DMS79 (cell line): ENCODE measurements at places on chromosomes 1 and 21.

GRCh38 chr1:187471555-187471954 is 642.8 kb downstream of the PLA2G4A start:
- no peak for DNase-seq

- no peak for DNase-seq
Measured at GRCh38 chr1:153954826-153955225, 3.6 kb downstream of the CRTC2 start.

DNA sequence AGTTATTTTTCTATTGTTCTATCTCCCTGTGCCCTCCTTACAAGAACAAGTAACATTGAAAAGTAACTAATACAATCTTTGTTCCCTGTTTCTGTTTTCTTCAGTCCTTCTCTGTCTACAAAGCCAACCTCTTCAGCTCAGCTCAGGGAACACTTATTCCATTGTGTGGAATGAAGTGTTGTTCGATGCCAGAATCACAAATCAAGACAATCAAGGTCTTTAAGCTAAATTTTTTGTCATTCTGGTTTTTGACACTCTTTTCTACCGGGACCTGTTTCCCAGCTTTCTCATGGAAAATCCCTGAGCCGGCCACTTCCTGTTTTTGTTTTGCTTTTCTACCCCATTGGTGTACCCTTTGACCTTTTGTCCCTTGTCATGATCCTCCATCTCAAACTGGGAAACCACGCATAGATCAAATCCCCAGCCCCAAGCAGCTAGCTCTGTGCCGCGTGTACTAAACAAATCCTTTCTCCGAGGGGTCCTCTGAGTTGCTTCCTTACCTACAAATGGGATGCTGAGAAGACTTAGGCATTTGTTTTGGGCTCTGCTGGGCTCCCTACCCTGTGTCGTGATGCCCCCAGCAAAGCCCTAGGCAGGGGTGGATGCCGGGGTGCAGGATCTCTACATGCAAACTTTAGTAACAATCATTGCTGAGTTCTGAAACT is 141.8 kb downstream of the TOMM20 start:
- DNase-seq, result no peak

- DNase-seq, result no peak
Measured at GRCh38 chr1:61141288-61142042, 59.1 kb downstream of the NFIA start.

- no peak for DNase-seq
Measured at GRCh38 chr1:63068626-63069025, 253.7 kb upstream of the FOXD3 start.

DNA sequence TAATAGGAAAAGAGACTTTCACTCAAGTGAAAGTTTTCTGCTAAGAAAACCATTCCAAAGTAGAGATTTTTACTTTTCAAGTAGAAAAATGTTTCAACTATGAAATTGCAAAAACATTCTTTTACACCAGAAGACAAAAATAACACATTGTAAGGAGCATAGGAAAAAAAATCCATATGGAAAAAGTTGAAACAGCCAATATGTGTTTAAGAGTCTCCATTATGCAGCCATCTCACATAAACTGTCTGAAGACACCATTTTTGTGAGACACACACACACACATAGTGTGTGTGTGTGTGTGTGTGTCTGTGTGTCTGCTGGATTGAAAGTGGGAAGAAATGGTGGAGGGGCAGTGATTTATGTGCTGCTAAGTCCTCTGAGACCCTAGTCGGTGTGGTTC is 162.1 kb downstream of the HHAT start:
- no peak for DNase-seq

DNA sequence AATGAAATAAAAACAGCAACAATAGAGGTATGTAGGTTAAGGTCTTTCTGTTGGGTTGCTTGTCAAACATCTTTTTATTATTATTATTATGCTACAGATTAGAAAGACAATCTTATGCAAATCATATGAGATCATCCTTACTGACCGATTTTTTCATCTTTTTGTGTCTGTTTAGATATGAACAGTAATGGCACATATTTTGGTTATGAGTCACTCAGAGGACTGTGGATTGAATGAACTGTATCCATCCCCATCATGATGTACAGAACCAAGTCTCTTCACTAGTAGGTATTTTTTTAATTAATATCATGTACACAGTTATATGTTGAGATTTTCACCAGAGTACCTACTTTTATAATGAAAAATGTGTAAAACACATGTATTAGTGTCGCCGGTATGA is 159.1 kb downstream of the CHRM3 start:
- no peak for DNase-seq

DNA sequence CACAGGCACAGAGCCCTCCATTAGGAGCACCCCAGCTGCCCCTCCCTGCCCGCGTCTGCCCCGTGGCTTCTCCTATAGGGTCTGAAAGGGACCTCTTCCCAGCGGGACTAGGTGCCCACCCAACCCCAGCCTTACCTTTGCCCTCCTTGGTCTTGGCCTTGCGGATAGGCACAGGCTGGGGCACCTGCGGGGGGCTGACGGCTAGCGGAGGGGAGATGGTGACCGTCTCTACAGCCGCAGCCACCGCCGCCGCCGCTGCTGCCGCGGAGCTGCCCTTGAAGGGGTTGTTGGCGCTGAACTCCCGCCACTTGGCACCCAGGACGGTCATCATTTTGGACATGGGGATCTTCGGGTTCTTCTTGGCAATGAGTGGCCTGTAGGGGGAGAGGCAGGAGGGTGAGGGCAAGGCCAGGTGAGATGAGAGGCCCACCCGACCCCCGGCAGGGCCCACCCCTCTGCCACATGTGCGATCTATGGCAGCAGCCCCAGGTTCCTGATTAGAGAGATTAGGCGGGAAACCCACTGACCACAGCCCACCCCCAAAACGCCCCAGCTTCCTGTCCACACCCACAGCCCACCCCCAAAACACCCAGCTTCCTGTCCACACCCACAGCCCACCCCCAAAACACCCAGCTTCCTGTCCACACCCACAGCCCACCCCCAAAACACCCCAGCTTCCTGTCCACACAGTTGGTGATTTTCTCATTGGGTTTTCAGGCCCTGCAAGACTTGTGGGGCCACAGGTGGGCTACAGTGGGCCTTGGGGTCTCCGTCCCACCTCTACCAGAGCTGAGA is 25.4 kb downstream of the CHD5 start:
- no peak for DNase-seq

DNA sequence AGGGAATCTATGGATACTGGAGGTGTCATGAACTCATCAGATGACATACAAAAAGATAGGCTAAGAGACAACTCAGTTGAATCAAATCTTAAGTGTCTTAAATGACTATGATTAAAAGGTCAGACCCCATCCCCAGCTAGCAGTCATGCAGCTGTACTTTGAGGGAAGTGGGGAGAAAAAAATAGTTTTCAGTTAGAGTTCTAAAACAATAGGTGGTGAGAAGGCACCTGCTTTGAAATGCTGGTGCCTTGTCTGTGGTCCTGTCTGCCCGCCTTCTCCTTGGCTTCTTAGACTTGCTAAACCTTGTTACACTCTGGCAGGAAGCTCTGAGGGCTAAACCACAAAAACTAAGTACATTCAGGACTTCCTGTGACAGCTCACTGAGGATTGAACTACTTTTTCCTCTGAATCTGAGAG is 15.3 kb downstream of the CD2 start:
- DNase-seq, result no peak

DNA sequence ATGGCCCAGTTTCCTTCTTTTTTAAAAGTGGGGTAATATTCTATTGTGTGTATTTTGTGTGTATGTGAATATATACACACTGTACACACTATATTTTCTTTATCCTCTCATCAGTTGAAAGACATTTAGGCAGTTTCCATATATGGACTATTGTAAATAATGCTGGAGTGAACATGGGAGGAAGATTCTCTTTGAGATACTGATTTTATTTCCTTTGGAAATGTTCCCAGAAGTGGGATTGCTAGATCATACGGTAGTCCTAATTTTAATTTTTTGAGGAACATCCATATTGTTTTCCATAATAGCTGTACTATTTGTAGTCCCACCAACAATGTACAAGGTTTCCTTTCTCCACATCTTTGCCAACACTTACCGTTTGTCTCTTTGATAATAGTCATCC is 51.0 kb downstream of the F3 start:
- no peak for DNase-seq

DNA sequence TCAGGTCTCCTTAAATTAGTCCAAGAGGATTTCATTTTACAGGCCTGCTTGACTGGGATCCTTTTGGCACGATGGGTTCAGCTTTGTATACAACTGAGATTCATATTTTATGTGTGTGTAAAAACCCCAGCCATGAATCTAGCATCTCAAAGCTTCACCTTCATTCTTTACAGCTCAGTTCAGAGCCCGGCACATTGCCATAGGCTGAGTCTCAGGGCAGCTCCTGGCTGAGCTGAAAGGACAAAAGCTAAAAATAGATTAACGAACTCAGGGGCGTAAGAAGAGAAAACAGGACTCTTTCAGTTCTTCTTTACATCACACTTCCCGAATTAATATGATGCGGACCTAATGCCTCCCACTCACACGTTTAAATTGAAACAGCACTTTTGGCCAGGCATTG is 262.8 kb upstream of the PBX1 start:
- DNase-seq, result no peak
